Activated naive CD8-positive, alpha-beta T cell treated with anti-CD3 and anti-CD28 coated beads, Interleukin-2, amount 10 ng/mL, durations not matched to agents 7 days and 5 days (primary cell): ENCODE measurements at places on chromosomes 13 and 19. TPM values are rescaled to one million over a fixed set of nuclear protein-coding genes. Genes with fewer than 3 reads are reported as not detected.

GRCh38 chr19:30699871-30700280 lies 327.7 kb downstream of the ZNF536 start:
- no peak overlapping the region for H3K4me3 ChIP-seq
- H3K27ac ChIP-seq: no peak overlapping the region
- no peaks in the 10 kb centered on the region for H3K27me3 ChIP-seq
- H3K36me3 ChIP-seq: no peaks in the 10 kb centered on the region
- DNase-seq: no peak
- no peaks in the 10 kb centered on the region for H3K4me1 ChIP-seq

HRC gene
- total RNA-seq: not detected

- H3K4me1 ChIP-seq: no peaks in the 10 kb centered on the region
- DNase-seq: no peak
- H3K27ac ChIP-seq: no peak overlapping the region
- H3K4me3 ChIP-seq: no peak overlapping the region
These were observed 39.9 kb downstream of the ITGBL1 start for GRCh38 chr13:101492251-101492910.

DNA sequence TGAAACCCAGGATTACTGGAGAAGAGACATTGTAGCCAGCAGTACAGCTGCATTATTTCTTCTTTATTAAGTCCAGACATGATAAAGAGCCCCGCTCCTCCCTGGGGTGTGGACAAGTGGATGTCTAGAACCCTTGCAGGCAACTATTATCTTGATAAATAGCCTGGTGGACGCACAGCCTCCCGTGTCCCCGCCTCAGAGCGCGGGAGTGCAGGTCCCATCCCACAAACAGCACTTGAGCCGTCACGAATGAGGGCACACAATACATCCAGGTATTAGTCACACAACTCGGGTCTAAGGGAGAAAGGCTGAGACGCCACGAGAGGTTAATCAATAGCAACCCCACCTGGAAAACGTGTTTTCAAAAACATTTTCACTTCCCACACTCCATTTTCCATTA lies 213.2 kb upstream of the SOX1 start:
- H3K4me1 ChIP-seq: no peaks in the 10 kb centered on the region
- peaks cover 3% of the 10 kb centered on the region for H3K27me3 ChIP-seq
- H3K36me3 ChIP-seq: no peaks in the 10 kb centered on the region
- no peak overlapping the region for H3K27ac ChIP-seq
- no peak for DNase-seq

DNA sequence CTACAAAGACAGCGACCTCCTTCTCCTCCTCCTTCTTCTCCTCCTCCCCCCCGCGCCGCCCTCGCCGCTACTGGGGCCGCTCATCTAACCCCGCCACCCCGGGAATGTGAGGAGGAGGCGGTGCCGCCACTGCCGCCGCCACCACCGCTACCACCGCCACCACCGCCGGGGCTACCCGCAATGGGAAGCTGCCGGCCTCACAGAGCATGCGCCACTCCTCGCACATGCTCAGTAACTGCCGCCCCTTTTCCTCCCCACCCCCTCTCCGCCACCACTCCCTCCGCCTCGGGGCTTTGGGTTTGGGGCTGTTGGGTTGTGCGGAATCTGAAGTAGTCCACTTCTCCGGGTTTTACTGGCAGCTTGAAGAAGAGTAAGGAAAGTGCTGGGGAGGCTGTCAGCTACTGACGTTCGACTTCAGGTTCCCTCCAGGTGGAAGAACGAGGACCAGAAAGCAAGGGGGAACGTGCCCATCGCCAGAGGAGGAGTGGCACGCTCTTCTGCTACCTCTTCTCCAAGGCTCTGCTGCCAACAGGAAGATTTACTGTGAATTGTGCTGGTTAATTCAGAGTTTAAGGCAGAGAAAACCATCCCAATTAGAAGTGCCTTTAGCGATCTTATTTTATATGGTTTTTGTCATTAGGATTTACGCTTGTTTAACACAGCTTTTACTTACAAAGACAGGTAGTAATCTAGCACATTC lies at the start of gene MYCBP2:
Gene MYCBP2, minus strand, starts transcription at position 190 of the 700 bp plus-strand sequence. CDS start 319 bp downstream, outside the sequence.
- peaks cover 21% of the 10 kb centered on the region for H3K36me3 ChIP-seq
- H3K27ac ChIP-seq: peak within 1 kb of the TSS; percentile 98
- H3K4me3 ChIP-seq: peak within 1 kb of the TSS; percentile 97
- peak; percentile 95 for DNase-seq
- no peaks in the 10 kb centered on the region for H3K27me3 ChIP-seq

- DNase-seq: no peak
- no peak overlapping the region for H3K4me3 ChIP-seq
- no peak overlapping the region for H3K27ac ChIP-seq
- no peaks in the 10 kb centered on the region for H3K27me3 ChIP-seq
- no peaks in the 10 kb centered on the region for H3K4me1 ChIP-seq
- H3K36me3 ChIP-seq: no peaks in the 10 kb centered on the region
These were observed 13.6 kb downstream of the GRTP1 start for GRCh38 chr13:113350065-113350937.

DNA sequence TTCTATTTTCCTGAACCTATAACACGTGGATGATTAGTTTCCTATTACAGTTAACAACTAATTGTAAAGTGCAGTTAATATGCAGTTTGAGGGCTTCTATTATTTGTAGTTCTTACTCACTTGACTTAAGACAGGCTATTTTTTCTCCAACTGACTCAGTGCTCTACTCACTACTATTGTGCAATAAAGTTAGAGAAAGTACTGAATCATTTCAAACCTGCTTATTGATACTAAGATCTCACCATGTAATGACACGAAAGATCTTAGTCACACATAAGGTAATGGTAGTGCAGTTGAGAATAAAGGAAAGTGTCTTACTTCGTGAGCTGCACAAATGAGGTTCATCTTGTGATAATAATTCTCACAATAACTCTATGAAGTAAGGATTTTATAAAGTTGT lies 22.8 kb upstream of the ITM2B start:
- peaks cover 7% of the 10 kb centered on the region for H3K4me1 ChIP-seq
- no peaks in the 10 kb centered on the region for H3K27me3 ChIP-seq
- no peak for DNase-seq

DNA sequence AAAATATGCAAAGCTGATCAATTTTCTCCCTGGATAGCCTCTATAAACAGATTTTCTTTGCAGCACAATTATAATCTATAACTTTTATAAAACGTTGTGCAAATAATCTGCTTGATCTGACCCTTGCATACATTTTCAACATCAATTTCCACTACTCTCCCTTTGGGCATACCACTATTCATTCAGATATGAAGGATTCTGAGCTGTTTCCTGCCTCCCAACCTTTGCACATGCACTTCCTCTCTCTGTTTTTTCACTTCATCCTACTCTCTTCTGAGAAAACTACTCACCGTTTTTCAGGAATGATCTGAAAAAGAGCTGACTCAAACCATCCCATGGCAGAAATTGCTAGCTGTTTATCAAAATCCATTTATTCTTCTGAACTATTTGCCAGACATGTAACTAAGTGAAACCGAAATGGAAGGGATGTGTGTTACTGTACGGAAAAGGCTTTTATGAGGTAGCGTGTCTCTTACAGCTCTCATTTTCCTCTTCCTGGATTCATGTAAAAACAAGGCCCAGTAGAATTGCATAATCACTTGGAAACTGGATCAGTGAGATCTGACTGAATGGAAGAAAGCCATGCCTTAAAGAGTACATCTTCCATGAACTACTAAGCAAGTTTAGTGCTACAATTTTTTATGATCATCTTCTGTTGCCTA lies 1447.3 kb upstream of the MIR17HG start:
- H3K4me1 ChIP-seq: no peaks in the 10 kb centered on the region
- H3K27me3 ChIP-seq: no peaks in the 10 kb centered on the region
- no peaks in the 10 kb centered on the region for H3K36me3 ChIP-seq
- H3K4me3 ChIP-seq: no peak overlapping the region
